ENCODE measurements at places on chromosomes 2 and 18.
A peak's percentile ranks its signal among the peaks of the same experiment; 100 is the strongest.

DNA sequence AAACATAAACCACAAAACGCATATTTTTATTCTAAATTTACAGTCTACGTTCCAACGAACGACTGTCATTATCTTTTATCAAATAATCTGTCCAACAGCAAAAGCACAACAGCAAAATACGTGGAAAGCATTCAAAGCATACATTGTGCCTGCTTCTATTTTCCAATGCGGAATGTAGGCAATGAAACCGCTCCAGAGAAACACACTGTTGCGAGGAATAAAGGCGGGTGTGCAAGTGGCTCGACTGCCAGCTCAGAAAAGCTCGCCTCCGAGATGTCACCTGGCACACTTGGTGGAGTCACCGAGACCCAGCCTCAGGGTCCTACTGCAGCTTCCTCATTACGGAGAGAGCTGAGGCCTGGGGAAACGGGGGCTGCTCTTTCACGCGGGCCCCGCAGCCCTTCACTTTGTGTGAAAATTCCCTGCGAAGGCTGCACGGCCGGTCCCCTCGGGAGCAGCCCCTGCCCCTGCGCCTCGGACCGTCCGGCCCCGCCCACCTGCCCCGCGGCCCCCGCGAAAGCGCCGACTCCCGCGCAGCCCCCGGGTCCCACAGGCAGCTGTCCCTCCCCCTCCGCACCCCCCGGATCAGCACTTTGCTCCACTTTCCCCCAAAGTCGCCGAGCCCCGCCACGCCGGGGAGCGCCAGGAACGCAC lies 752 bp downstream of the MGAT4A start:
- DNase-seq, result peak; percentile 32

DNA sequence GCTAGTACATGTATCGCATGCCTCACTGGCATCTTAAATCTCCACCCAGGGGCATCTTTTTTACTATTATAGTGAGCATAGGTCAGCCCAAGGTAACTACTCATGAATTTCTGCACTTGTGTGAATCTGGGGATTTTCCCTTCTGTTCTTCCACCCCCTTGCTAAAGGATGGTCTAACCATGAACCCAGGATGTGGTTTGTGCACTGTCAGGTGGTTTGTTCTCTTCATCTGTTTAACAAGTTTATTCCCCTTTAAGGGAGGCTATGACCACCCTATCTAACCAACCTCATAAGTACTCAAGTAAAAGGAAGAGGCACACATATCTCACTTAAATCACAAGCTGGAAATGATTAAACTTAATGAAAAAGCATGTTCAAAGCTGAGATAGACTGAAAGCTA lies 243.0 kb downstream of the RPRM start:
- no peak for DNase-seq

GRCh38 chr2:144683966-144684365 lies 164.0 kb upstream of the ZEB2 start:
- no peak for DNase-seq

GRCh38 chr18:75962036-75962572 lies 532.9 kb downstream of the ZNF516 start:
- no peak for DNase-seq

- DNase-seq, result no peak
Measured at GRCh38 chr2:194015751-194016150, 1641.3 kb upstream of the SLC39A10 start.

GRCh38 chr2:115165529-115166109 lies 723.2 kb downstream of the DPP10 start:
- no peak for DNase-seq

GRCh38 chr18:39489431-39489830 lies 1923.8 kb upstream of the CELF4 start:
- DNase-seq, result no peak

GRCh38 chr2:36178384-36178783 lies 177.2 kb upstream of the CRIM1 start:
- DNase-seq, result no peak

DNA sequence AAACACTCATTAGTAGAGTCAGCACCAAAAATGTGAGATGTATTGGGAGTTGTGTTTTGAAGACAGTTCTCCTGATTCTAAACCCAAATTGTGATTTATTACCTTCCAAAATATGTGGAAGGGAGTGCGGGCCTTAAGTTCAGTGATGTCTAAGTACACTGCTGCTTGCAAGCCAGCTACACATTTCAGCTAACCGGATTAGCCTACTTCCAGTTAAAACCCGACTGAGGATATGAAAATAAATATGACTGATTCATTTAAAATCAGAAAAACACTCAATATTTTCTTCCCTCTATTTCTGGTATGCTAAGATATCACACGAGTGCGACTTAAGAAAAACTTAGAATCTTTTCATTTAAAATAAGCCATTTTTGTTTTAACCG lies 907 bp downstream of the FHL2 start:
- DNase-seq, result no peak

DNA sequence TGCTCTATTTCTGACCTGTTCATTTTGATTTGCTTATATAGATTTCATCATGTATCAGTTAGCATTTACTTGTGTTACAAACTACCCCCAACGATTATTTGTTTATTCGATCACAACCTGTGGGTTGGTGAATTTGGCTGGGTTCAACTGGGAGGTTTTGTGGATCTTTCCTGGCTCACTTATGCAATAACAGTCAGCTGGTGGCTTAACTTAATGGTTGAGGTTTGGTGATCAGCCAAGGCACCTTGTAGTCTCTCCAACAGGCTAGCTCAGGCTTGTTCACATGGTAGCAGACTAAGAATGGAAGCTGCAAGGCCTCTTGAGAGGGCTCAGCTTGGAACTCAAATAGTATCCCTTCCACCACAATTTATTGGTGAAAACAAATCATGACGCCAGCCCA lies 5.4 kb upstream of the PUM2 start:
- no peak for DNase-seq

DNA sequence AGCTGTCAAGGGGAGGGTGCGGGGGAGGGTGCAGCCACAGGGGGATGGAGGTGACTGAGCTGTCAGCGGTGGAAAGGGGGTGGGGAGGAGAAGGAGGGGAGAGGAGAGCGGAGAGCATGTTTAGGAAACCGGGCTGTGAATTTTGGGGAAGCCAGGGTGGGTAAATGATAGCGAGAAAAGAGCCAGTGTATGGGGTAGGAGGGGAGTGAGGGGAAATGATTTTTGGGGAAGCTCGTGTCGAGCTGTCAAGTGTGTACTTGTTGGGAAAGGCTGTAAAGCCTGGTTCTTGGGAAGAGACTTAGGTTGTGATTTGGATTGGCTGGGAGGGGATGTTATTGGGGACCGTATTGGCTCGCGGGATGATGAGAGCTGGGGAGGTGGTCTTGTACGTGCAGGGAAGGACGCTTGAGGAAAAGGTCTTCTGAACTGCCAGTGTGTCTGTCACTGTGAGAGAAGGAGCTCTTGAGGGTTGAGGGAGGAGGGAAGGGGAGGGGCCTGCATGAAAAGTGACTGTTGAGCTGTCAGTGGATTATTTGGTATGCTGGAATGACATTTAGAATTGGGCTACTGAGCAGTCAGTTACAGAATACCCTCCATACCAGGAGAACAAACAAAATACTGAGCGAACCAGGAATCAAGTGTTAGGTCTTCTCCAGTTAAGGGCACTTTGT lies 1.0 kb downstream of the UBR3 start:
- peak; percentile 21 for DNase-seq

- DNase-seq, result no peak
Measured at GRCh38 chr2:137772451-137772850, 191.8 kb upstream of the HNMT start.

DNA sequence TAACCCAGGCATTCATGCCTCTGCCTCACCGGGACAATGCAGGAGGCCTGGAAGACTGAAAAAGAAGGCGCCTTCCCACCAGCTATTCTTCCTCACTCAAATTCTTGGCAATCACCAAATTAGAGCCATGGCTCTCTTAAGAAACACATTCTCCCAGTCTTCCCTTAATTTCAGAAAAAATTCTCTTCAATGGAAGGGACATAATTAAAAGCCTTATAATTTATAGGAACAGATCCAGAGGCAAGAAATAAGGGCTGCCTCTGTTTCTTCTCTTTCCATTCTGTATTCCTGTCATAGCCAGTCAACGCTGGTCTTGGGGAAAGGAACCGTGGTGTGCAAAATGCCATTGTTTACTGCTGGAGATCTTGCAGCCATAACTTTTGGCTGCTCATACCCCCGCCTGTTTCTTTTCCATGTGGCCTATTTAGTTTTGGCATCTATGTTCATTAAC lies 32.8 kb downstream of the DTNA start:
- no peak for DNase-seq

- DNase-seq, result no peak
Measured at GRCh38 chr2:148990968-148991367, 47.5 kb upstream of the LYPD6B start.

- peak; percentile 7 for DNase-seq
Measured at GRCh38 chr2:113390124-113390849, 47.2 kb upstream of the ZNG1B start.

DNA sequence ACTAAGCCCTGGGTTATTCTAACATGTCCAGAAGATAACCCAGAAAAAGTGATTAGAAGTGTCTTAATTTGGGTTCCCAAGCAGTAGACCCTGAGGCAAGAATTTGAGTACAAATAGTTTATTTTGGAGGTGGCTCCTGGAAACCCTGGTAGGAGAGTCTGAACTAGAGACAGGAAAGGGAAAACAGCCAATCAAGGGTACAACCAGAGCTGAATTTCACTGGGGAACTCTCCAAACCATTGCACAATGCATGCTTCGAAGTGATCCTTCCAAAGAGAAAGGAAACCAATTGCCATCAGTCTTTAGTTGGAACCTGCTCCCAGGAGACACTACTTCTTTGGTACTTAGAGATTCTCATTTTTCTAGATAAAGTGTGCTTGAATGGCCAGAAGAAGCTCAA lies 361.5 kb downstream of the MBD2 start:
- DNase-seq, result no peak

GRCh38 chr2:200747668-200748618 lies 63.8 kb upstream of the BZW1 start:
- no peak for DNase-seq

- no peak for DNase-seq
Measured at GRCh38 chr18:54127759-54128378, 96.6 kb downstream of the MBD2 start.

- no peak for DNase-seq
Measured at GRCh38 chr18:60861575-60861974, 471.7 kb upstream of the CDH20 start.

DNA sequence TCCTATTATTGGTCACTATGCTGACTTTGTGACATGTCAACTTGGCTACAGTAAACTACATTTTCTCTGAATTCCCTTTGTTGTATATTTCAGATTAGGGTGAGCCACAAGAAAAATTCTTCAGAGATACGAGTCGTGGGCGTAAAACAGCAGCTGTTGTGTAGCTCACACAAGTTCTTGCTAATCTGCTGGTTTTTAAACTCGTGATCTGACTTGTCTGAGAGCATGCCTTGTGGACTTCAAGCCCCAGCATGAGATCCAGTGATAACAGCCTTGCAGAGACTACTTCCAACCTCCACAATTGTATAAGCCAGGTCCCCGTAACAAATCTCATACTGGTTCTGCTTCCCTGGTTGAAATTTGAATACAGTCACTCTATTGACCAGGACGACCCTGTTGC lies 259.8 kb upstream of the LYPD1 start:
- no peak for DNase-seq

GRCh38 chr18:43393174-43393573 lies 115.9 kb upstream of the SYT4 start:
- no peak for DNase-seq

- no peak for DNase-seq
Measured at GRCh38 chr2:104873689-104874054, 19.8 kb downstream of the POU3F3 start.

DNA sequence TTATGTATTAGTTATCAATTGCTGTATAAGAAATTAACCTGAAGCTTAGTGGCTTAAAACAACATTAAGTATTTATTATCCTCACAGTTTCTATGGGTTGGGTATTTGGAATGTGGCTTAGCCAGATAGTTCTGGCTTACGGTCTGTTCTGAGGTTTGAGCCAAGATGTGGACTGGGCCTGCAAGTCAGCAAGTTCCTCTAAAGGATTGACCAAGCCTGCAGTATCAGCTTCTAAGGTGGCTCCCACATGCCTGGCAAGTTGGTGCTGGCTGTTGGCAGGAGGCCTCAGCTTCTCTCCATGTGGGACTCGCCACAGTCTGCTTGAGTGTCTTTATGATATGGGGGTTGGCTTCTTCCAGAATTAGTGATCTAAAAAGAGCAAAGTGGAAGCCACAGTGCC lies 45.0 kb upstream of the TCF4 start:
- DNase-seq, result no peak

GRCh38 chr2:38296197-38296780 lies 80.8 kb downstream of the ATL2 start:
- DNase-seq, result no peak

GRCh38 chr18:34207344-34207851 lies 17.3 kb downstream of the NOL4 start:
- DNase-seq, result no peak

DNA sequence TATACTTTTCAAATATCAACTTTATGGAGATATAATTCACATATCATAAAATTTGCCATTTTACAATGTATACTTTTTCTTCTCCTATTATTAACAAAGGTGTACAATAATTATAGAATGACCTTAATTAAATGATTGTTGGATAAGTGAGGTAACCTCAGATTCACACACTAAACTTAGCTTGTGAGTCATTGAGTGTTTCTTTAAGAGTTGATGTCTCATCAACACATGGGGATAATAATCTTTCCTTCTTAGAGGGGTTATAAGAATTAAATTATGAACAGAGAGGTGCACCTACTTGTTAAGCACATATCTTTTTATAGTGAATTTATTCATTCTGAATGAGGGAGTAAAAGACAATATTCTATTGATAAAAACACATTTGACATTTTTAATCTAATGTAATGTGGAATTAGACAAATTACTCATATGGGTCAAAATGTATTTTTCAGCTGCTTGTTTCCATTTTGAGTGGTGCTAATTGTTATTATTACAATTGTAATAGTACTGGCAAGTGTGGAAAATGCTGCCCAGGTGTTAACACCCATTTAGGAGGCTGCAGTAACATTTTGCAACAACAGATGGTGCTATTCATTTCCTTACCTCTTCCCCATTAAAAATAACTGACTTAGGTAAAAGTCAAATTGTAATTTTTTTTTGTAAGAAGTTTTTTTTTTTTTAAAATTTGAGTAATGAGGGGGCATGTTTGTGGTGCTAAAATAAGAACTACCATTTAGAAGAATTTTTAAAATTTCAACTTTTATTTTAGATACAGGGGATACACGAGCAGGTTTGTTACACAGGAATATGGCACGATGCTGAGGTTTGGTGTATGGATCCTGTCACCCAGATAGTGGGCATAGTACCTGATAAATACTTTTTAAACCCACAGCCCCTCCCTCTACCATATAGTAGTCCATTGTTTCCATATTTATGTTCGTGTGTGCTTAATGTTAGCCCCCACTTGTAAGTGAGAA lies 32.1 kb upstream of the DYNAP start:
- no peak for DNase-seq
